ENCODE measurements at places on chromosomes 12 and 14.
A peak's percentile ranks its signal among the peaks of the same experiment; 100 is the strongest.

GRCh38 chr12:4824380-4824779 is 85.3 kb upstream of the KCNA1 start:
- DNase-seq: no peak

DNA sequence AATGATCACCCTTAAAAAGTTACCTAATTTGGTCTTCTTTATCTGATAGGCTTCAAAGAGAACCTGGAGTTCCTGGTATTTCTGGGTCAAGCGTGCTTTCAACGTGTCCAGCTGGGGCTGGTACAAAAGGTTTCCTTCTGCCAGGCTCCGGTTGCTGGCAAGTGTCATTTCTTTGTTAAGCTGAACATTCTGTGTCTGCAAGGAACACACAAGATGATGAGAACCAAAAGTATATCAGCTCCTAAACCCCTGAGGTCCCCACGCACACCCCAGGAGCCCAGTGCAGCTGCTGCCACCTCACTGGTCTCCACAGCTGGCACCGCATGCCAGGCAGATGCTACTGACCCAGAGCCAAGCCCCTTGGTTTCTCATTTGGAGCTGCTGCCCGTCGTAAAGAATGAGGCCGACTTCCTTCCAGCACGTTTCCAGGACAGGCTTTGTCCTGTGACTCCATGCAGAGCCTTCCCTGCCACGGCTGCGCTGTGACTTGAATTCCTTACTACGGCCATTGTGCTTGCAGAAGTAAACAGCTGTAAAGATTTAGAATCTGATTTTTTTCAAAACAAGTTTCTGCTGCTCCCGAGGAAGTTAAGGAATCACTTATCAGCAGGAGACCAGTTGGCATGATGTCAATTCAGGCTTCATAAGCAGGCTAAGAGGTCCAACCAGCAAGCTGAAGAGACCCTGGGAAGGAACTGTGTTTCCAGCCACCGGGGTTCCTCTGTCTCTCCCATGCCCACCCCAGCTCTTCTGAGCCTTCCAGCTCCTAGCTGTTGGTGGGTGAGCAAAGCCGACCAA is 24.9 kb downstream of the VPS37B start:
- DNase-seq: no peak

DNA sequence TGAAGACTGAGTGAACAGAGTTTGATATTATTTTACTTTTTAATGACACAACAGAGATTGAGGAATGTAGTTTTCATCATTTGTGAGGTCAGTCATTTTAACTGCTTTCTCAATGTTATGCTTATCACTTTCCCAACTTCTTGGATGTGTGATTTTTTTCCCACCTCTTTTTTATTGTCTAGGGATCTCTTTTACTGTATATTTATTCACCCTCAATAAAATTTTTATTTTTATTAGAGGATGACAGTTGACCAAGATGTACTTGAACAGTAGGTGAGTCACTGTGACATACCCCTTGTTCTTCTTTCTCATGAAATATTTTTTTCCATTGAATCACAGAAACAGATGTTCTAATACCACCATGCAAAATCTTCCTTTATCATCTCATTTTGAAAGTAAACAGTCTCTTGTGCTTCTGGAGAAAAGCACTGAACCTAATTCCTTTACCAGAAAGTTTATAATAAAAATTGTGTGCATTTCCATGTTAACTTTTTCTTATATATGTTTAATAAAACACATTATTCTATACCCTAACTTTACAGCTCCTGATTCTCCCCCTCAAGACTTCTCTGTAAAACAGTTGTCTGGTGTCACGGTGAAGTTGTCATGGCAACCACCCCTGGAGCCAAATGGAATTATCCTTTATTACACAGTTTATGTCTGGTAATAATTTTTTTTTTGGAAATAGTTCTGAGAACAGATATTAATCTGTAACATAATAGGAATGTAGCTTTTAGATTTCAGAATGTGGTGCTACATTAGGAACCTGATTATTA is 65.9 kb downstream of the PTPRQ start:
- DNase-seq: no peak

DNA sequence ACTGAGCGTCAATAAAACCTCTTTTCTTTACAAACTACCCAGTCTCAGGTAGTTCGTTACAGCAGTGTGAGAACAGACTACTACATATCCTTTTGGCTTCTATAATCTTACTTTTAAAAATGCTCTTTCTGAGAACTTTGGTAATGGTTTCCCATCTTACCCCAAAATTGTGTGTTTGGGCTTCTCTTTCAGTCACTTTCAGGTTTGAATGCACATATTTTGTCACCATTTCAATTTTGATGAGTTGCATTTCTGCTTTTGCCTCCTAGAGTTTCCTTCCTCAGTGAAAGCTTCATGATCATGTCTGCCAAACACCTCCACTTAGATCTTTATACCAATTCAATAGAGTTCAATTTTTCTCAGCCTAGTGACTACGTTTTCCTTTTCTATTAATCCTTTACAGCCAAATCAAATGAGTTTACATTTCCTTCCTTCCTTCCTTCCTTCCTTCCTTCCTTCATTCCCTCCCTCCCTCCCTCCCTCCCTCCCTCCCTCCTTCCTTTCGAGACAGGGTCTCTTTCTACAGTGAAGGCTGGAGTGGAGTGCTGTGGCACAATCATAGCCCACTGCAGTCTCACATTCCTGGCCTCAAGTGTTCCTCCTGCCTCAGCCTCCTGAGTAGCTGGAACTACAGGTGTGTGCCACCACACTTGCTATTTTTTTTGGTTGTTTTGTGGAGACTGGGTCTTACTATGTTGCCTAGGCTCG is 124.9 kb downstream of the BCAT1 start:
- no peak for DNase-seq

- DNase-seq: no peak
Observed at GRCh38 chr12:132105467-132105866, 38.7 kb downstream of the DDX51 start.

DNA sequence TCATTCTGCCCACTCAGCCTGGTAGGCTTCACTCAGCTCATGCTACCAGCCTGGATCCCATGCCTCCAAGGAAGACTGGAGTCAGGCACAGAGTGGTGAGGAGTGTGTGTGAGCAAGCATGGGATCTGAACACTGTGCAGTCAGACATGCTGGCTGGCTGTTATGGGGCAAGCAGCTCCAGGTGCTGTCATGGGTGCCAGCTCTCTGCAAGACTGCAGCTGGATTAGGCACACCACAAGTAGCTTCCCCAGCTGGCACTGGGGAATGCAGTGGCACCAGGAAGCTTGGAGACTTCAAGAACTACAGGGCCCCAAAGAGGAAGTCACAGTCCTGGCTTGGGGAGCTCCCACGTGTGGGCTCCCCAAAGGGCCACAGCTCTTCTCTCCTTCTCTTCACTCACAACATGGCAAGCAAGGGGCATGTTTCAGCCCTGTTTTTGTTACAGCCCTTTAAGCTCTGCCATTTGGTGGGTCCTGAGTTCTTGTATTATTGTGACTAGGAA is 202.5 kb downstream of the VRK1 start:
- DNase-seq: no peak

GRCh38 chr12:1918884-1919236 is 408 bp upstream of the CACNA2D4 start:
- no peak for DNase-seq

GRCh38 chr12:42957136-42957535 is 367.6 kb upstream of the PRICKLE1 start:
- DNase-seq: no peak

DNA sequence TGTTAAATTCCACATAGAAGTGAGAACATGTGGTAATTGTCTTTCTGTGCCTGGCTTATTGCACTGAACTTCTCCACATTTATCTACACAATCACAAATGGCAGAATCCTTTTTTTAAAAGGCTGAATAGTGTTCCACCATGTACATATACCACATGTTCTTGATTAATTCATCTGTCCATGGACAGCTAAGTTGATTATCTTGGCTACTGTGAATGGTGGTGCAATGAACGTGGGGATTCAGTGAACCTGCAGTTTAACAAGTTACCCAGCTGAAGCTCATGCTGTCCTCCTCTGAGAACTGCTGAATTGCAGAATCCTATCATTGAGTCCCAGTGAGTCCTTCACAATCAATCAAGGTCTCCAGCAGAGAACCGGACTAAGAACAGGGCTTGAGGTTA is 74.9 kb downstream of the TBK1 start:
- DNase-seq: no peak

DNA sequence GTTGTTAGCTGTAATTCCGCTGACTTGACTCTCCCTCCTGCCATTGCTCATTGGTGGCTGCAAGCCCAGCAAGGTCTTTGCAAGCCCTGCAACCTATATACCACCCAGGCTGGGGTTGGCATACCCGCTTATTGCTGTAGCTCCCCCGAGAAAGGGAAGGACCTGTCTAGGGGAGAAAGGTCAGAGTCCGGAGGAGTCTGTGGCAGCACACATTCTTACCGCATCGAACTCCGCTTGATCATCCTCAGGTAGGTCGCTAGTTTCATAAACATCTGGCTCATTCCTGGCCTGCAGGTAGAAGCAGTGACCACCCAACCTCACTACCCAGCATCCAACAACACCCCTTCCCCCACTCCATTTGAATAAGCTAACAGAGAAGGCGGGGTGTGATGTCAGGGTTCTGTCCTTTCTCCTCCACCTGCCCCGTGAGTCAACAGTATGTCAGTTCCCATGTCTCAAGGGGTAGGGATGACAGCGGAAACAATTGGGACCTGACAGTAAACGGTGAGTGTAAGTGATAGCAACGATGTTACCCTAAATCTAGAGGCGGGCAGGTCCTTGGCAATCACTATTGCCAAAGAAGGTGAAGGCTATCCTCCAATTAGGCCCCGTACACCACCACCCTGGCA is 1.1 kb downstream of the DCTN2 start:
- DNase-seq: no peak

DNA sequence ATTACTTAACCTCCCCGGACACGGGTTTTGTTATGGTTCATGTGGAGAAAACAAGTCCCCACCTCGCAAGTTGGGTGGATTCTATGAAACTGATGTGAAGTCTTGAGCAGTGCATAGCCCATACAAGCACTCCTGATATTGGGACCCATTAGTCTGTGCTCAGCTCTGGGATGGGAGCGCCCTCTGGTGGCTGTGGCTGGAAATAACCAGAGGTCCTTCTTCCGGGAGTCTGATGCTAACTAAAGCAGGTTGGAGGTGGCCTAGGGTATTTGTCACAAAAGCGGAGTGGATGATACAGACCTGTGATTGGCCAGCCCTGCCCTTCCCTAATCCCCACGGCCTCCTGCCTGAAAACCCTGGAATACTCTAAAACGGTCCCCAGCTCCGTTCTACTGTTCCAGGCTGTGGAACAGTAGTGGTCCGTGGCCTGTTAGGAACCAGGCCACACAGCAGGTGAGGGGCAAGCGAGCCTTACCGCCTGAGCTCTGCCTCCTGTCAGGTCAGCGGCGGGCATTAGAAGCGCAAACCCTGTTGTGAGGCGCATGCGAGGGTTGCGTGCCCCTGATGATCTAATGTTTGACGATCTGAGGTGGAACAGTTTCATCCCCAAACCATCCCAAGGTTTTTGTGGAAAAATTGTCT is 6.4 kb downstream of the SLC48A1 start:
- peak; percentile 86 for DNase-seq

GRCh38 chr14:103891667-103892215 is 36.5 kb upstream of the TDRD9 start:
- DNase-seq: no peak

- DNase-seq: no peak
Observed at GRCh38 chr14:52395728-52396127, 81.6 kb downstream of the PTGER2 start.

DNA sequence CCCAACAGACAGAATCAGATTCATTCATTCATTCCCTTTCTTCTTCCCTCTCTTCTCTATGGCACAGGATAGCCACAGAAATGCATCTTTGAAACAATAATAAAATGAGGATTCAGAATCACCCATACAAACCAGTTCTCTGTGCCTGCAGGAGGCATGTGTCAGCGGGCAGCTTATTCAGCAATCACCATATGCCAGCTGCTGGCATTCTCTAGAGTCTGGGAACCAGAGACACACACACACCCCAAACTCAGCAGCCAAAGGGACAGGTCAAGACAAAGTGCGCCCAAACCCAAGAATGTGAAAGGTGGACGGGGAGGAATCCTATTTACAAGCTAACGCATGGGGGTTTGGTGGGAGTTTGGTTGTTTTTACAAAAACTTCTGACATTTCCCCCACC is 14.1 kb downstream of the ARF3 start:
- no peak for DNase-seq

DNA sequence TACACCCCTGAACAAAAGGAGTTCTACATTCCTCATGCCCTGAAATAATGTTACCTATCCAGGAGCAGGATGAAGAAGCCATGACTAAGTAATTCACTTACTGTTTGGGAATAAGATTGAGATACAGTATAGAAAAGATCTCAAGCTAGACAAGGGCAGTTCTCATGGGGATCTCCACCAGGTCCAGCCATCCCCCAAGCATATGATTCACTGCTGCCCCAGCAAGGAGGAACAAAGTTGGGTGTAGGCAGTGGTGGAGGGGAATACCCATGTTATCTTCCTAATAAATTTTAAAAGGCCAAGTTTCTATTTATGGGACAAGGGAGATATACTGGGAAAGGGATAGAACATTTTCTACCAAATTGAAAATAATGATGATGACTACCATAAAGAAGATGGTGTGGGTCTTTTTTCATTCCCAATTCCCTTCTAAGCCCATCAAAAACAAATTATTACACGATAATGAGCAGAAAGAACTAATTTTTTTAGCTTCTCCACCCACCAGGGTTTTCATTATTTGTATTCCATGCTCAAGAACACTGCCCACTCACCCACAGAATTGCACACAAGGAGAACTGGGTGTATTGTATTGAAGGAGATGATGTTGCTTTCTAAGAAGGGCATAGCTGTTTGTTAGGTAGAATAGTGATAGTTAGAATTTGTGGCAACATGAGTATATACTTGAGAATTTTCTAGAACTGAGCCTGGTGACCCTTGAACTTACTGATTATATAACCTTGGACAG is 204.6 kb downstream of the BTG1 start:
- DNase-seq: no peak

- no peak for DNase-seq
Observed at GRCh38 chr14:63578300-63578699, 35.1 kb upstream of the PPP2R5E start.

DNA sequence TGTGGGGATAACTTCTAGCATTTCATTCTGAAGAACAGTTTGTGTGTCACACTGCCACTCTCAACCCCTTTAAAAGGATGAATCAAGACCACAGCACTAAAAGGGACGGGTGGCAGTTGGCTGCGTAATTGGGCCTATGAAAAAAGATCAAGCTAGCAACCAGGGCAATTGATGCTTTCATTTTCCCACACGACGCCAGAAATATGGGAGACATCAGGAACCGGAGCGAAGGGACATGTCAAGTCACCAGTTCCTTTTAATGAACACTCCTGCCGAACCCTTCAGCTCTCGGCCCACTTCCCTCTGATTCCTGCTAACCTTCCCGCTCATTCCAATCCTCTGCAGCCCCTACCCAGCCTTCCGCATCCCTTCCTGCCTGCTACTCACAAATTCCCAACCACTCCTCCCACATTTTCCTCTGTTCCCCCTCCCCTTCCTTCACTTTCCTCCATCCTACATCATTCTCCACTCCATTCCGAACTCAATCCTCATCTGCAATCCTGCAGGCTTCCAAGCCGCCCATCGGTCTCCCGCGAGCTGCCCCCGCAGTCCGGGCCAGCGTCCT is 753 bp downstream of the CSRNP2 start:
- no peak for DNase-seq

- DNase-seq: no peak
Observed at GRCh38 chr14:36524874-36525745, 5.1 kb upstream of the NKX2-1 start.
